ENCODE measurements at places on chromosomes 16 and 17.

- DNase-seq: no peak
Observed at GRCh38 chr16:86405319-86405718, 105.0 kb upstream of the FOXF1 start.

GRCh38 chr16:22330326-22330725 lies 33.1 kb downstream of the POLR3E start:
- DNase-seq: no peak

GRCh38 chr16:74623214-74623838 lies 16.4 kb upstream of the GLG1 start:
- no peak for DNase-seq

GRCh38 chr16:4945560-4946502 lies 8.9 kb upstream of the PPL start:
- DNase-seq: no peak

GRCh38 chr16:64236316-64236715 lies 885.5 kb downstream of the CDH11 start:
- no peak for DNase-seq

DNA sequence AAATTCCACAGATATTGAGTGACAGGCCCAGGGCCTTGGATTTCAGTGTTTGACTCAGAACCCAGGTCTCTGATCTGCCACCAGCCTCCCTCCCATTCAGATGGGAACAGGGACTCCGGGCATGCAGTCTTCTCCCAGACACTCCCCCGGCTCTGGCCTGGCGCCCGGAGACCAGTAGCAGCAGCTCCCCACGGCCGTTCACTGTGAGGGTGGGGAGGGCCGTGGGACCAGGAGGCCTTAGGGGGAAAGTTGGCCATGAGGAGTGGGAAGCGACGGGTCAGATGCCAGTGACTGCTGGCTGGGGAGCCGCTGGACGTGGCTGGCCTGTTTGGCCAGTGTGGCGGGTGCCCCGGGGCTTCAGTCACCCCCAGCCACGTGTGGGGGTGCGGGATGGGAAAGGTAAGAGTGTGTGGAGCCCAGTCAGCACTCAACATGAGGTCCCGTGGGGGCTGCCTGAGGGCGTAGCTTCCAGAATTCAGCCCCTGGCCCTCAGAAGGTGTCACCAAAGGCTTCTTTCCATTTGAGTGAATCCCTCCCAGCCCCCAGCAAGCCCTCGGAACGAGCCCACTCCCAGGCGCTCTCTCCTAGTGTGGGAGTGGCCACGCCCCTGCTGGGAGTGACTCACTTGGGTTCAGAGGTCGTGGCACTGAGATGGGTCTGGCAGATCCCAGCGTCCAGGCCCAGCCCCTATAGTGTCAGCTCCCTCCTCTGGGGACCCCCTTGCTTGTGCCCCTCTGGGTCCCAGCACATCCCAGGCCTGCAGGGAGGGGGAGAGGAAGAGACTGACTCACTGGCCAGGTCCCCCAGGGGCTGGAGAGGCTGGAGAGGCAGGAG lies 309.4 kb downstream of the SEC14L1 start:
- DNase-seq: no peak

DNA sequence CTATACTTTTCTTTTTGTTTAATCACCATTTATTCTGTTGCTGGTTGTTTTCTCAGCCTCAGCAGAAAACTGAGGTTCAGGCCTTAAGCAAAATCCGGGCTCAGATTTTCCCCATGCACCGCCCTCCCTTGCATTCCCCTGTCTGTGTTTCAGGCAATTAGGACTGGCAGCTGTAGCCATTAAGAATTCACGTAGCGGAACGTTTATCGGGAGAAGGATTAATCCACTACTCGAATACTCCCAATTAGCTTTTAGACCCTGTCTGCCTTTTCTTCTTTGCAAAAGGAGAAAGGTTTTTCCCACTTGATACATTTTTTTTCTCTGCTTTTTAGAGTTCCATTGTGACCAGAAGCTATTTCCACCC lies 173.1 kb downstream of the RPTOR start:
- no peak for DNase-seq

GRCh38 chr16:1055557-1055924 lies 17.0 kb upstream of the SSTR5 start:
- no peak for DNase-seq

GRCh38 chr16:88355093-88355388 lies 27.7 kb upstream of the ZNF469 start:
- DNase-seq: no peak

DNA sequence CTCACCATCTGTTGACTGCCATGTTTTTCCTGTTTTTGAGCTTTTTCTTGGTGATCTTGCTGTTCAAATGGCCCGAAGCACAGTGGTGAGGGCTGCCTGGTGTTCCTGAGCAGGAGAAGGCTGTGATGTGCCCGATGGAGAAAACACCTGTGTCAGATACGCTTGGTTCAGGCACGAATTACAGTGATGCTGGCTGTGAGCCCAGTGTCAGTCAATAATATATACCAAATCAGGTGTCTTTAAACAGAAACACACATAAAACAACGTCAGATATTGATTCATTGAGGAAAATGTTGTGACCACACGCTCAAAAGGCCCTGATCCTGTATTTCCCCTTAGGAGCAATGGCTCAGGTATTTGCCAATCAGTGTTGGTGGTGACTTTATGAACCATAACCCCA lies 111.7 kb downstream of the SDR42E1 start:
- no peak for DNase-seq

- no peak for DNase-seq
Observed at GRCh38 chr16:1466968-1467521, 7.8 kb downstream of the CLCN7 start.

DNA sequence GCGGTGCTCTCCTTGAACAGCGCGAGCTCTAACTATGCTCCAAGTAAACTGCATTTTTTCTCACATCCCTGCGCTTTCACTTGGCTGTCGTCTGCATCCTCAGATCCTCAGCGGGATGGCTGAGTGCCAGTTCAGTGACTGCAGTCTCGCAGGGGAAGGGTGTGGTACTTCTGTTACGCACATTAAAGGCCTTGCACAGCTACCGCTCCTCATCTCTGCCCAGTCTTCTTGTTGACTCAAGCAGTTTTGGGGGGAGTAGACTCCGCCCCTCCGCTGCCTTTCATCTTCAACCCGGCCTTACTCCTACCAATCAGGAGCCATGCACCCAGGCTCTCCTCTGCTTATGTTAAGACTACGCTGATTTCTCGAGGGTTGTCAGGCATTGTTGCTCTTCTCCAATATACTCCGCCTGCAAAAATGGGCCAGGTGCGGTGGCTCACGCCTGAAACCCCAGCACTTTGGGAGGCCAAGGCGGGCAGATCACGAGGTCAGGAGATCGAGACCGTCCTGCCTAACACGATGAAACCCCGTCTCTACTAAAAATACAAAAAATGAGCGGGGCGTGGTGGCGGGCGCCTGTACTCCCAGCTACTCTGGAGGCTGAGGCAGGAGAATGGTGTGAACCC lies 10.0 kb downstream of the ATP5PD start:
- no peak for DNase-seq

DNA sequence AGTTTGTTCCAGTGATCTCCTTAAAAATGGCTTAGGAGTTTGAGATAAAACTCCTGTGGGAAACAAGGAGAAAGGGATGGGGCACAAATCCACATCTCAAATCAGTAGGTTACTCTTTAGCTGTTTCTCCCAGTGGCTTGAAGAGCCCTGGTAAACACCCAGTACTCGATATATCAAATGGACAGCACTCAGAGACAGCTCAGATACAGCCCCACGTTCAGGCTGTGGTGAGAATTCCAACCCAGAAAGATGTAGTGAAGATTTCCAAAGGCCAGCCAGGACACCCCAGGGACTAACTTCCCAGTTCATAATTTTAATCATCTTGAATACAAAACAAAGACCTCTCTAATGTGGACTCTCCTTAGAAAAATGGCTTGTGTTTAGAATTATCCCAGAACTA lies 6.4 kb upstream of the VEZF1 start:
- no peak for DNase-seq

DNA sequence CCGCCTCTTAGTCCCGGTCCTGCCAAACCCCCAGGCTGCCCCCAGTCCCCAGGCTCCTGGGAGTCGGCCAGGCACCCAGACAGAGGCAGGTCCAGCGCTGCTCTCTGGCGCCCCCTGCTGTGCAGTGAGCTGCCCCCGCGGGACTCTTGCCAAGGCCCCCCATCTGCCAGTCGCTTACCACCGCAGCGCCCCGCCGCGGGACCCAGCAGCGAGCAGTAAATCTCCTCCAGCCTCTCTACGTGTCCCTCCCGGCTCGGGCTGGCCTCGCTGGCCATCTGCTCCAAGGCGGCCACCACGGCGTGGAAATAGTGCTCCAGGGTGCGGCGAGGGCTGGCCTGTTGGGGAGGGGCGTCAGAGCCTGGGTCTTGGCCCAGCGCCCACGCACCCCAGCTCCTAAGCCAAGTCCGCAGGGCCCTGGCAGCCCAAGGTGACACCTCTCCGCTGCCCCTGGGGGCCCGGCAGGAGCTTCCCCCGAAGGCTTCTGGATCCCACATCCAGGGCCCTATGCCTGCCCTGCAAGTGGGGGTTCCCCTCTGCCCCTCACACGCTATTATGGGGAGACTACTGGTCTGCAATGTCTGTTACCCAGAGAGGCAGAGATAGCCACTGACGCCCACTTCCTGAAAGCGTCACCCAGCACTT lies 33.7 kb upstream of the MFSD6L start:
- peak; percentile 58 for DNase-seq

DNA sequence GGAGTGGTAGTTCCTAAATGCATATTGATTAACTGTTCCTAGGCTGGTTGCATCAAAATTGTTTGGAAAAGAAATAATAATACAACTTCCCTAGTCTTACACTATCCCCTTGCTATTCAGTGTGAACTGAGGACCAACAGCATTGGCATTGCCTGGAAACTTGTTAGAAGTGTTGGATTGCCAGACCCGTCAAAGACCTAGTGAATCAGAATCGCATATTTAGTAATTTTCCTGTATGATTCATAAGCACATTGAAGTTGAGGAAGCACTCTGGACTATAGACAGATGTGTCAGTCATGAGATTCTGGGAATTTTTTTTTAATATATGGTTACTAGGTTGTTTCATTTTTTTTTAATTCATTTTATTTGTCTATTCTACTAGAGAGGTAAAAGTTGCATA lies 34.7 kb upstream of the KCNJ16 start:
- no peak for DNase-seq

GRCh38 chr17:47736501-47737495 lies 3.8 kb downstream of the TBX21 start:
- DNase-seq: peak; percentile 6

GRCh38 chr17:33858682-33859081 lies 396.4 kb upstream of the CCL2 start:
- no peak for DNase-seq

- DNase-seq: no peak
Observed at GRCh38 chr17:79702034-79702433, 28.7 kb upstream of the ENPP7 start.

DNA sequence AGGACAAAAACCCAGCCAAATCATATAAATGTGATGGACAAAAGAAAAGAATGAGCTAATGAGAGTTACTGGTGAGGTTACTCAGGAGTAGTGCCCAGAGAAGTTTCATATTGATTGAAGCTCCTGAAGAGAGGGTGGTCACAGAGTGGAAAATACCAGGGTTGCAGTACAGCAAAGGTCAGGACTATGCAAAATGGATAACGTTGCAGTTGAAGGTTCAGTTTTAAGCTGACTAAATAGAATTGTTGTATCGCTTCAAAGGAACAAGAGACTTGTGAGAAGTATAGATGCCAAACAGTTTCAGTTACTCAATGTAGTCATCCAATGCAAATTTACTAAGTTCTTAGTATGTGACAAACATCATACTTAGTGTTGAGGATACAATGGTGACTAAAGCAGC lies 47.1 kb downstream of the ABCA8 start:
- DNase-seq: no peak

DNA sequence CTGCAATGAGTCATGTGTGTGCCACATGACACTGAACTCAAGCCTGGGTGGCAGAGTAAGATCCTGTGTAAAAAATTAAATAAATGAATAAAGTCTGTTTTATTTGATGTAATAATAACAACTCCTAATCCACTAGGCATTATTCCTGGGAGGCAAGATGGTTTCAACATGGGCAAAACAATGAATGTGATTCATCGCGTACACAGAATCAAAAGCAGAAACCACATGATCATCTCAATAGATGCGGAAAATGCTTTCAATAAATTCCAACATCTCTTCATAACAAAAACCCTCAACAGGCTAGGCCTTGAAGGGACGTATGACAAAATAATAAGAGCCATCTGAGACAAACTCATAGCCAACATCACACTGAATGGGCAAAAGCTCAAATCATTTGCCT lies 195.4 kb downstream of the CDH11 start:
- no peak for DNase-seq

DNA sequence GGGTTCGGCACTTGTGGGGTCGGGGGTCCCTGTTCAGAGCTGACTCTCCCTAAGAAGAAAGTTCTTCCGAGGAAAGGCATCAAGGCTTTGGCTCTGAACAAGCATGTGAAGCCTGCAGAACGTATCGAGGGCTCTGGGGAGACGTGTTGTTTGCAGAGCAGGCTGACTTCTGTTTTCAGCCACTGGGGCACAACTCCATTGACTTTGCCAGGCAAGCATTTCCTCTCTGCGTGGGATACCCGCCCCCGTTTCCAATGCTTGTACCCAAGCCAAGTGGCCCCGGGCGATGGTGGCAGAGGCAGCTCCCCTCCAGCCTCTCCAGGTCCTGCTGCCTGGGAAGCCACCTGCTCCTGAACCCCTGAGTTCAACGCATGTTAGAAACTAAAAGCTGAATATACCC lies 255.7 kb downstream of the RBFOX3 start:
- DNase-seq: no peak

- DNase-seq: peak; percentile 93
Observed at GRCh38 chr16:56792967-56793366, 63.0 kb downstream of the NUP93 start.

GRCh38 chr16:57462978-57463362 lies 491 bp downstream of the POLR2C start:
- DNase-seq: no peak

GRCh38 chr16:81755915-81756614 lies 23.0 kb upstream of the PLCG2 start:
- DNase-seq: no peak

- DNase-seq: no peak
Observed at GRCh38 chr17:37176723-37177122, 199.1 kb upstream of the C17orf78 start.

DNA sequence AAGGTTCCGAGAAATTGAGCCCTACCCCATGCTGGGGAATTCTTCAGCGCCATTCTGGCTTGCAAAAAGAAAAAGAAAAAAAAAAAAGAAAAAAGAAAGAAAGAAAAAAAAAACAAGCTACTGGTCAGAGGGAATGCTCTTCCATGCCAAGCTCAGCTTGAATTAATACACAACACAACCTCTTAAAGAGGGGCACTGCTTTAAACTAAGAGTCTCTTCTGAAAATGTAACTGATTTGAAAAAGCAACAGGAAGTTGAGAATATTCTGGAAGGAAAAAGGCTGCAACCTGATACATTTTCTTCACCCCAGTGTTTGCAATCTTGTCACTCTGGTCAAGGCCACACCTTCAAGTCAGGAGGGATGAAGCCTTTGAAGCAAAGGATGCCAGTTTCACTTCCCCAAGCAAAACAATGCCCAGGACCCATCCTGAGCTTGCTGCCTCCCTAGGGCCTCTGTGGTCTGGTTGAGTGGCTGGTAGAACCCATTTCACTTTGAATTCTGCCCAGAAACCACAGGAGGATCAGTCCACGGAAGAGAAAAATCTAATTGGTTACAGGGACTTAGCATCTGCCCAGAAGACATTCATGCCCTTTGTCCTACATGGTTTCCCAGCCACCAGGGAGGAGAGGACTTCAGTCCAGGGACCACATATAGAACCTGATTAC lies 389.7 kb downstream of the SOX9 start:
- no peak for DNase-seq

- no peak for DNase-seq
Observed at GRCh38 chr17:74916851-74917199, 6.2 kb downstream of the USH1G start.

Data from HAP-1 (cell line).